ENCODE measurements at places on chromosomes 16 and 17.

- DNase-seq: no peak
These were observed 56.1 kb downstream of the BANP start for GRCh38 chr16:88007321-88007731.

DNA sequence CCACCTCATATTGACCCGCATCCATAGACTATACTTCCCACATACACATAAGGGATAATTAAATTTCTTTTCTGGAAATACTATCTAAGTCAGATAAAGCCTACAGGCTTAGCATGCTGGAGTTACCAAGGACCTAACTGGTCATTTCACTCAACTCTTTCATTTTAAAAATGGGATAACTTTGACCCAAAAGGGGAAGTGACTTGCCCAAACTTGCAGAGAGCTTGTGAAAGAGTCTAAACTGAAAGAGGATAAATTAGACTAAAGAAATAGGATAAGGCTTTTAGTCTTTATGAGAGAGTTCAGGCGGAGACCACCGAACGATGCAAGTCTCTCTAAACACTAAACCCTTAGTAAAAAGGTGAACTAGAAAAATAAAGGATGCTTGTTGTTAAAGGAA is 3.9 kb upstream of the KRT33A start:
- DNase-seq: no peak

DNA sequence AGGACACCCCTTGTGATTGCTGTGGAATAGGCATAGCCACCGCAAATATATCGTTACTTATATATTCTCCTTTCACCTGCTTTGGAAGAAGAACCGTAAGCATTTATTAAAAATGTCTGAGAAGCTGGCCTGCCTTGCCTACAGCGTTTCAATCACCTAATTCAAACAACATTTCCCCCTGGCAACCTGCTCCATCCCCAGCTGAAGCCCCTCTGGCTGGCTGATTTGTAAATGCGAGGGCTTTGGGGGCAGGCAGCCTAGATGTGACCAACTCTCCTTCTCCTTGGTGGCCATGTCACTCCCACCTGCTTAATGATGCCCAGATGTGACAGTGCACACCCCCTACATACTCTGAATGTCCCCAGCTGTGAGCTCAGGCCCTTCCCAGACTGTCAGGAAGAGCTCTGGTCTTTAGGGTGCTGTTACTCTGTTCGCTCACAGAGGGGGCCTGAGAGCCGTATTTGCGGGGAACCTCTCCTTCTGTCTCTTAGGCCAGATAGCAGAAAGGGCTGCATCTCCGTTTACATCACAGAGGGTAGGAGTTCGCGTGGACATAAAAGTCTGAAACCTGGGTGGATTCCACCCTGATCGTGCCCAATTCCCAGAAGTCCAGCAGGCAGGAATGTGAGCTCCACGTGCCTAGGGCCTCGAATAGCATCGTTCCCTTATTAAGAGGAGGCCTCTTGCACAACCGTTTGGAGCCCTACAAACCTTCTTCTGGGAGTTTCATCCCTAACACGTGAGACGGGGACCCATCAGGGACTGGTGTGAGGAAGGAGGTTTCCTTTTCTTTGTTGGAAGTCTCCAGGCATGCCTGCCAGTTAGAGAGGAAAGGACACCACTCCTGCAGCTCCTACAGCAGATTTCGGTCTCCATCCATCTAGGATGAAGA is 2.4 kb upstream of the SDK2 start:
- no peak for DNase-seq

DNA sequence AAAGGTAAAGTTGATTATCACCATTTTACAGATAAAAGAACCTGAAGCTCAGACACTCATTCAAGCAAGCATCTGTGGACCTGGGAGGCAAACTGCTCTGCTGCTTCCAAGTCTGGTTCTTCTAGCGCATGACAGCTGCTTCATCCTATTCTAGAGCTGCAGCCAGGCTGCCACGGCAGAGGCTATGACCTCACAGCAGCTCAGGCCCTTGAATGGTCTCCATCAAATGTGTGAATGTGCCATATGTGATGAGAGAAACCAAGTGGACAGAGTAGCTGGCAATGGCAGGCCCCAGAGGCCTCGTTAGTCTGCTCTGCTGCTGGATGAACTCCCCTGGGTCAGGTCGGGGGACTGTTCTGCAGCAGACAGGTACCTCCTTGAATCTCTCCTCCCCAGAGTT is 30.7 kb upstream of the FOXJ1 start:
- DNase-seq: no peak

- DNase-seq: no peak
These were observed 792 bp downstream of the SECTM1 start for GRCh38 chr17:82332669-82333278.

- no peak for DNase-seq
These were observed 26.5 kb upstream of the SLC39A11 start for GRCh38 chr17:73118951-73119391.

Data from natural killer cell (primary cell).